NCI-H2171 treated with DMSO at 0.1 percent for 48 hours (cell line): ENCODE measurements at places on chromosomes 1 and 21.

DNA sequence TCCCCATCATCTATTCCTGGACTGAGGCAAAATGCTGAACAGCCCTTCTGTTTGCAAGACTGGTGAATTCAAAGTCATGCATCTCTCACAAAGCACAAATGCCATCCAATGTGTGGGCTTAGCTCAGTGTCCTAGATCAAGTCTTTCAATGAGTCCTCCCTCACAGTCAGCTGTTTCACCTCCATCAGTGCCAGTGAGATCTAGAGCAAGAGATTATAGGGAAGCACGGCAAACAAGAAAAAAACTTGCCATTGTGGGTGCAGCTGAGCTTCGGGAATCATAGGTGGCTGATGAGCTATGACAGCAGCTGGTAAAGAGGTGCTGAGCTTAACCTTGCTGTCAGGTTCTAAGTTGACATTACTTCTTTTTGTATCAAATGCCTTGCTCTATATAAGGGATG, 130.2 kb downstream of the LMX1A start:
- DNase-seq, result no peak

GRCh38 chr1:9441451-9442133, 97.7 kb upstream of the SLC25A33 start:
- no peak for DNase-seq

DNA sequence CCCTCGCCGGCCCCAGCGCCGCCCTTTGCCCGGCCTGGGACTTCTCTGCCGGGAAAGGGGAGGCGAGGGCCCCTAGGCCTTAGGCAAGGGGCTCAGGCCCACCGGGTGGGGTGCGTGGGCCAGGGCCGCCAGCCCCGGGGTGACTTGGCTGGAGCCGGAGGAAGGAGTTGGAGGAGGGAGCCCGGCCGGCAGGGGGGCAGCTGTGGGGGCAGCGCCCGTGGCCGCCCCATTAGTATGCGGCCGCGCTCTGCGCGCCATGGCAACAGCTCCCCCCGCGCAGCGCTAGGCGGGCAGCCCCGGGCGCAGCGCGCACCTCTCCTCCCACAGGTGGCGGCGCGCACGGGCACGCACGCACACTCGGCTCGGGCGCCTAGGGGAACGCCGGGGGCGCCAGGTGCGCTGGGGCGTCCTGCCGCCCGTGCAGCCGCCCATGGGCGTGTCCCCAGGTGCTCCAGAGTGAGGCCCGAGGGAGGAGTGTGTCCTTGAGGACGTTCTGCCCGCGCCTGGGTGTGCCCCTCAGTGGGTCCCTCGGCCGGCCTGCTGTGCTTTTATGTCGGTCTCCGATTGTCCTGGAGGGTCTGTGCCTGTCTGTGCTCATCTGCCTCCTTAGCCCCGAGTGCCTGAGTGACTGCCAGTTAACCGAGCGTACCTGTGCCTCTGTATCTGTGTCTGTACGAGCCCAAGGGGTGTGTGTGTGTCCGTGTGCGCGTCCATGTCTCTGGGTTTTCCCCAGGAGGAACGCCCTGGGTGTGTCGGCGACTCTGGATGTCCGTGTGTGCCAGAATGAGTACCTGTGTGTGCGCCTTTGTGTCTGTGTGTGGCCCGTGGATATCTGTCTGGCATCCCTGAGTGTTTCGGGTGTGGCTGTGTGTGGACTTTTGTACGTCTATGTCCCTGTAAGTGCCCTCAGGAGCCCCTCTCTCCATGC, 38.2 kb upstream of the WASF2 start:
- DNase-seq, result peak; percentile 95

DNA sequence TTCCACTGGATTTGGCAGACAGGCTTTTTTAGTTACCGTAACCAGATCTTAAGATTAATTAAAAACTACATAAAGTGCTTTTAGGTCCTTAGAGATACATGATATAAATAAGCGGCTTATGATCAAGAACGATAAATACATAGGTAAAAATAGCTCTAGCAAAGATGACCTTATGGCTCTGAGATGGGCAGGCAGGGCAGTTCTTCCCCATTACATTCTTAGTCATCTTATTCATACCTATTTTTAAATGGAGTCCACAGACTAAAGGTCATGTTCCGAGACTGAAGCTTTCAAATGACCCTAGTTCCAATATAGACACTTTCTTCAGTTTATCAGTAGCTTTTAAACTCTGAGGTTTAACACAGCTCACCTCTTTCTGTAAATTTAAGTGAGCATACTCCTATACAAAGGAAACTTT, 4.3 kb downstream of the MCL1 start:
- no peak for DNase-seq

DNA sequence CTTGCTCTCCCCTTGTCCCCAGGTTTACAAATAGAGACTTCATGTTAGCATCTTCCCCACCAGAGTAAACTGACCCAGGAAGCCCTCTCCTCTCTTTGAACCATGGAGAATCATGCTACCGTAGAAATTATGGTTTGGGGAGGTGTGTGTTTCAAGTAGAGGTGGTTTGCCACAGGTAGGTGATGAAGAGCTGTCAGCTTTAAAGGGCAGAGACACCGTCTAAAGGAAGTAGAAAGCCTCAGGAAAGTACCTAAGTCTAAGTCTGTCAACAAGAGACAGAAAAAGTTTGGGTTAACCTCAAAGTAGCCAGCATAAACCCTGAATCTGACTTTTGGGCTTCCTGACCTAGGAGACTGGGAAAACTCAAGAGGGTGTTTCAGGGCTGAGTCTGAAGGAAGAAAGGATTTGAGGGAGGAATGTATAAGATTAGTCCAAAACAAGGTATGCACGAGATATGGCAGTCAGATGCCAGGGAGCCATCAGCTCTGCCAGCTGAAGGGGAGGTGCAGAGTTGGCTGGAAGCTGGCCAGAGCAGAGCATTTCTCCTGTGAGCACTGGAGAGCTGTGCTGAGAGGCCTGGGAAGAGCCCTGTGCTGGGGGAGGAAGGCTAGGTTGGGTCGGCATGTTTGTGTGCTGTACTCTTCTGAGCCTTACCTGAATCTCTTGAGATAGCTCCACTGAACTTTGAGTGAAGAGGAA, 14.3 kb downstream of the ADAMTSL4 start:
- peak; percentile 26 for DNase-seq
